ENCODE measurements at places on chromosomes 5 and 9.

- no peak for DNase-seq
These were observed 83.4 kb downstream of the CPLANE1 start for GRCh38 chr5:37165761-37166160.

- no peak for DNase-seq
These were observed 10.2 kb downstream of the CORO2A start for GRCh38 chr9:98182069-98182820.

GRCh38 chr9:76729116-76729515 is 35.1 kb upstream of the PCA3 start:
- DNase-seq: no peak

DNA sequence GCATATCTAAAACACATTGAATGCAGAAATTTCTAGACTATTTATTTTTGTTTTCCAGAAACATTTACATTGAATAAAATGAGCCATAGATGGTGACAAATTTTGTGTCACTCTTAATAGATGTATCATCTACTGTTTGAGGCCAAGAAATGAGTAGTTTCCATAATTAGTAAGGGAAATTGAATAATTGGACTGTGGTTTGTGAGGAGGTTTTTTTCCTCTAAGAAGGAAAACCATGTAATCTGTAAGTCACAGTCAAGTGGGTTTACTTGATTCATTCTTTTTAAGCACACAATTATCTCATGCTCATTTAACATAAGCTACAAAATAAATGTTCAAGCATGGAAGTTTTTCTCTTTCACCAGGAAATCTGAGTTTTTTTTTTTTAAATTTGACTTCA is 876.4 kb downstream of the NR2F1-AS1 start:
- no peak for DNase-seq

DNA sequence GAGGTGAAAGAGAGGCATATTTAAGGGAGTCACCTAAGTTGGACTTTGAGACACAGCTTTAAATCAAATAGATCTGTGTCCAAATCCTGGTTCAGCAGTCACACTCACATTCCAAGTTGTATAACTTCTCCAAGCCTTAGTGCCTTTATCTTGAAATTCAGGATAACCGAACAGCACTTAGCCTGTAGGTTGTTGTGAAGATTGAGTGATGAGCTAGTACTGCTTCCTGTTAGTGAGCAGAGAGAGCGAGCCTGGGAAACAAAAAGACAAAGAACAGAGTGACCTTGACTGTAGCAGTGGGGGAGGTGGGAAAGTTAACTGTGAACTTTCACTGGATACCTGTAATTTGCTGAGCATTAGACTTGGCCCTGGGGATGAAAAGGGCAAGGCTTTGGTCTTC is 22.4 kb downstream of the MAML1 start:
- DNase-seq: no peak

DNA sequence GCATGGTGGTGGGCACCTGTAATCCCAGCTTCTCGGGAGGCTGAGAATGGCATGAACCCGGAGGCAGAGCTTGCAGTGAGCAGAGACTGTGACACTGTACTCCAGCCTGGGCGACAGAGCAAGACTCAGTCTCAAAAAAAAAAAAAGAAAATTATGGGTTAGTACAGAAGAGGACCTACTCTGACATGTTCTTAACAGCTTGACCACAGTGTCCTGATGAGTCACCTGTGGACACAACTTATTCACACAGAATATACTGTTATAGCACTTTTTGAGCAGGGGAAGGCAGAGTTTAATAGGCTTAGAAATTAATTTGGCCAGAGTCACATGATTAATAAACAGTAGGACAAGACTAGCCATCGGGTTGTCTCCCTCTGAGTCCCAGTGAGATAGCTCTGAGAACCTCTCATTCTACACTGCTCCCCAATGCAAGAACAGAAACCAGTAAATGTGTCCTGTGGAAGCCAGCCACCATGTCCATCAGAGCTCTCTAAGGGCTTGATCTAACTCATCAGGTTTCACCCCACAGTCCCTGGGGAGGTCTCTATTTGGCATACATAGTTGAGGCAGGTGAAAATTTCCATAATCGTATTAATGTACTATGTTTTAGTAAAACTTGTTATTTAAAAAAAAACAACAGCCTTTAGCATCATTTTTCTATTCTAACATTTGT is 1077.9 kb upstream of the C9orf72 start:
- no peak for DNase-seq

- no peak for DNase-seq
These were observed 295.5 kb upstream of the EFNA5 start for GRCh38 chr5:107966201-107966600.

DNA sequence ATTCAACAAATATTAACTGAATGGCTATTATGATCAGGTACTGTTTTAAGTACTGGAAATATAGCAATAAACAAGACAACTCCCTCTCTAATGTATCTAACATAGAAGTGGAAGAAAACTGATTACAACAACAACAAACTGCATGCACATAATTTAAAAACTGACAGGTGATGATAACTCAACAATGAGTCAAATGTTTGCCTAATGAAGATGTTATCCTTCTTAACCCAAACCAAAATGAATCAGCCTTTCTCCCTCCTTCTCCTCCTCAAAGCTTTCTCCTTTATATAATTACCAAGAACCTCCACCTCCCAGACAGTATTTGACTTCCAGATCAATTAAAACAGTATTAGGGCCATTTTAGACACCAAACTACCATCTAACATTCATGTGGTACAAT is 49.3 kb downstream of the RICTOR start:
- DNase-seq: no peak

- no peak for DNase-seq
These were observed 212.8 kb downstream of the MLLT3 start for GRCh38 chr9:20409321-20410092.

DNA sequence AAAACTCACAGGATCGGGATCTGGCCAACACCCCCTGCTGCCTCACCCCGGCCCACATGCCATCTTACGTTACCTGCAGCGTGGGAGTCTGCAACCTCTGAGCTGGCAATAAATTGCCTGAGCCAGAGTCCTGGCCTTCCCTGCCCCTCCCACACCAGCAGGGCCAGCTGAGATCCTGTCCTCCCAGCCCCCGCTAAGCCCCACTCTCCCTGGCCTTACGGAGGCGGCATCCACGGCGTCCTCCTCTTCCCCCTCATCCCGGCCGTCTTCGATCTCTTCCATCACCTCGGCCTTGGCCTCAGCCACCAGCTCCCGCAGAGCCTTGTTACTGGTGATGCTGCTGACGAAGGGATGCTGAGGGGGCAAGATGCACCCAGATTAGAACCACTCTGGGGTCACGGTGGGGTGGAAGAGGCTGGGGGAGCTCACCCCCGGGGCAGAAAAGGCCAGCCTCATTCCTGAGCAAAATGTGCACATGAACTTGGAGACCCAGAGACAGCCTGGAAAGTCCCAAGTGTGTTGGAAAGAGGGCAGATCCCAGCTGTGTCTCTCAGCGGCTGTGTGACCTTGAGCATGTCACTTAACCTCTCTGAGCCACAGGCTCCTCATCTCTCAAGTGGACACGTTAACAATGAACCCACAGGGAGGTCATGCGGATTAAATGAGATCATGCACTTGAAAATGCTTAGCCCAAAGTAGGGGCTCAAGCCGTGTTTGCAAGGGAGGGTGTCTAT is 89.9 kb upstream of the FBXW11 start:
- no peak for DNase-seq

DNA sequence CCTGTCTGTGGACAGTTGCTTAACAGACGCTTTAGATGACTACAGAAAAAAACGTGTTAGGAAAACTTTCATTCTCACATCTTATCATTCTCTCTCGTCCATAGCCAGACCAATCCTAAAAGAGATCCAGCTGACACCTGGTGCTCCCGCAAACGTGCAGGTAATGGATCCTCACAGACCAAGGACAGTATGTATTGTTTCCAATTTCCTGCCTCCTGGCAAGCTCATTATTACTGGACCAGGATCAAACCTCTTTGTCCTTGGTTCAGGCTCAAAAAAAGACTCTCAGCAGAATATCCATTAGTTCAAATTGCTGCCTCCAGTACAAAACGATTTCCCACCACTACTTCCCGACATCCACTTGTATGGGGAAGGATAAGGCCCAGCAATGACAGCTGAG is 62.4 kb downstream of the SERINC5 start:
- no peak for DNase-seq

DNA sequence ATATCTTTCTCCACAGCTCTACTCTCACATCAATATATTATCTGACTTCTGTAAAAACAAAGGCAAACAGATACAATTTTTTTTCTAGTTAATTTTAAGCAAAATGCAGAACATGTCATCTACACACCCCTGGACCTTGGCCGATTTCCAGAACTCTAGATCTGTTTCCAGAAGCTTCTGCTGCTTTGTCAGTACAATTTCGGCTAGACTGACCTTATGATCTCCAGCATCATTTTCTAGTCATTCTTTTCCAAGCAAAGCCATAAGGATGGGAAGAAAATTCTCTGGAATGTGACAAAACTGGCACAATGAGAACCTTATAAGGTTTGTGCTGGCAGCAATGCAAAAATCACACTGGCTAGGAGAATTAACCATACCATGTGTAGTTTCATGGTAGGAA is 132.8 kb upstream of the MPDZ start:
- DNase-seq: no peak

DNA sequence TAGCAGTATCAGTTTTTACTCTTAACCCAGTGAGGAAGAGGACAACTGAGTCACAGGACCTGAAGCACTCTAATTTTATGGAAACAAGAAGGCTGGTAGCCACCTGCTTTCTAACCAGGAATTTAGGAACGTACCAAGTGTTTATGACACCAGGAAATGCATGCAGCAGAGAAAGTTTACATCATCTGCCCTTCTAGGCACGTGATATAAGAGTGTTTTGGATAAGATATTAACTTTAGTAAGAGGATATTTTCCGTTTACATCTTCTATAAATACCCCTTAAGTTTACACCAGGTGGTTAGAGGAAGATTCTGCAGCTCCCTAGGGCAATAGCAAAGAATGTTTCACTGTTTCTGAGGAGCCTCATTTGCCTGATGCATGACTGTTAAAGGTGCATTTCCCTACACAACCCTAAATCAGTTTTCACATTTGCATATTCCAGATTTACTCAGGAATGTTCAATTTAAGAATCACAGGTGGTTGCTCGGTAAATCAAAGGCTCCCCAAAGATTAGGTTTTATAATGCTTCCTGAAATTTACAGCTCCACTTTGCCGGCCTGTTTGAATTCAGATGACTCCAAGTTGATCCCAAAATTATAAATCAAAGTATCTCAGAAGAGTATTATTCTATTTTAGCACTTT is 1.8 kb downstream of the TSC1 start:
- DNase-seq: no peak

DNA sequence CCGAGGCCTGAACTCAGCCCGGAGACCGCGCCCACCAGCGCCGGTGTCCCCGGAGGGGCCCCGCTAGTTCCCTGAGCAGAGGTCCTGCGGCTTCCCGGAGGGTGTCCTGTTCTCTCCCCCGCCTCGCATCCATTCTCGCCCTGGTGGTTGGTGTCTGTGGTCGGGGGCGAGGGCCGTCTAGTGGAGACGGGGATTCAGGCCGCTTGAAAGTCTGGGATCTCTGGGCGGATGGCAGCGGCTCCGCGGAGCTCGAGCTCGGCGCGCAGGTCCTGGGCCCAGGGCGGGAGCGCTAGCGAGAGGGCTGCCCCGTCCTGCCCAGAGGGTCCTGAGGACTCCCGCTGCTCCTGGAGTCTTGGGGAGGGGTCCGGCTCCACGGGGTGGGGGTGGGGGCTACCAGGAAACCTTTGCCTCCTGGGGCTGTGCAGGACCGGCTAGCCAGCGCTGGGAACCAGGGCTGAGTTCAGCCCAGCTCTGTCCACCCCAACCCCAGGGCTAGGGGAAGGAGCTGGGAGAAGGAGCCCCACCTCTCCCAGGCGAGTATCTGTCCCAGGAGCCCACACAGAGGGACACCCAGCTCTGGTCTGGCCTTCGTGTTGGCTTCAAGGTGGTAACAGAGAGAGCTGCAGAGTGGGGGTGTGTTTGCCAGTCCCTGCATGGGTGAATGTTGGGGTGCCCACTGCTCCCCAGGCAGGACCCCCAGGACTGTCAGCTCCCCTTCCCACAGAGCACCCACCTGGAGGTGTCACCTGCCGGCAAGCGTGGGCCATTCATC is 4.0 kb downstream of the TOR4A start:
- peak; percentile 56 for DNase-seq

GRCh38 chr5:160960592-160960991 is 108.6 kb upstream of the ATP10B start:
- DNase-seq: no peak

DNA sequence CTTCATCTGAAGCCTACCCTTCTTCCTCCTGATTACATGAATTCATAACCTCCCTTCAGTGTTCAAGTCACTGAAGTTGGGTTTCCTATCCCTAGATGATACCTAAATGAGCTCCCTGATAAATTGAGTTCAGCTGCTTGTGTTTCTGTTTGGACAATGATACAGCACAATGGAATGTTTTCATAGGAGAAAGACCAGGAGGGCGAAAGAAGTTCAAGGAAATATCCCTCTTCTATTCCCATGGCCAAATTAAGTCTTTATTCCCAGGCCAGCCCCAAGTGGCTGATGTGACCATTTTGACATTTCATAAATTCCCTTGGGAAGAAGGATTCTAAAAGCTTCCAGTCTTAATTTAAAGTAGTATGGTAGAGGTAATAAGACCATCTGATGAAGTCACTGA is 555.8 kb upstream of the CLINT1 start:
- no peak for DNase-seq

GRCh38 chr5:157331807-157332206 is 65.9 kb downstream of the CYFIP2 start:
- DNase-seq: no peak

- no peak for DNase-seq
These were observed 2.1 kb upstream of the GABRB2 start for GRCh38 chr5:161548487-161549094.

GRCh38 chr9:6184749-6185645 is 30.6 kb upstream of the IL33 start:
- no peak for DNase-seq

DNA sequence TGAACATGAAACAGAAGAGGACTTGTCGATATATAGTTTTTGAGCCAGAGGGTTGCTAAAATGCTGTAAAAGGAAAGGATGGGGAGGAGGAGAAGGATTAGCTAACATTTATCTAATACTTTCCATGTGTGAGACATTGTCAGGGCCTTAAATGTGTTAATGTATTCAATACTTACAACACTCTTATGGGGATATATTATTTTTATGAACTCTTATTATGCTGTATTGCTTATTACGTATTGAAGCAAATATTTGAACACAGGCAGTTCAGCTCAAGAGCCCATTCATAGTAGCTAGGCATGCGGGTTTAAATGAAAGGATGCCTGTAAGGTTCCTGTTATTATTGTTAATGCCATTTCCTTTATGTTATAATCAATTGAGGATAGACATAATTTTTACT is 391.5 kb downstream of the CCDC171 start:
- no peak for DNase-seq

DNA sequence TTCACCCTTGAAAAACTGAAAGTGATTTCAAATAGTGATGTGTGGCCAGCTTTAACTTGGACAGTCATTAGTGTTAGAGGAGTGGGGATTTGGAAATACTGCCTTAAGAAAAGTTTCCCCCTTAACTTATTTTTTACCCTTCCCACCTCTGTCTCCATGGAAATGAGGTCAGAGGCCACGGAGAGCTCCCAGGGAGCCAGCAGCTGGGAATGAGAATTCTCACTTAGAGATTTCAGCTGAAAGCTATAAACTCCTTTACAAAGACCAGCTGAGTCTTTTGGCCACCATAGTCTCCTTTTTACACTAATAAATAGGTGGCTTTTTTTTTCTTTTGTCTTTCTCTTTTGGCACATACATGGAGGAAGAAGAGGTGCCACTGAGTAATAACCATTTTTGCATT is 45.7 kb upstream of the PIK3R1 start:
- no peak for DNase-seq

GRCh38 chr5:111557111-111557510 is 44.8 kb upstream of the STARD4 start:
- no peak for DNase-seq

- no peak for DNase-seq
These were observed 181.5 kb upstream of the OR13F1 start for GRCh38 chr9:104322596-104322995.

All from mucosa of descending colon (tissue), 3 donors.